IPS-NIHi11 (cell line): ENCODE measurements at places on chromosomes 13 and 19.

- no peak for DNase-seq
These were observed 202.9 kb upstream of the KLHL1 start for GRCh38 chr13:70311191-70311590.

GRCh38 chr13:79194727-79195126 lies 211.3 kb downstream of the RBM26 start:
- DNase-seq = no peak

- no peak for DNase-seq
These were observed 19.1 kb downstream of the TMEM150B start for GRCh38 chr19:55305983-55306562.

DNA sequence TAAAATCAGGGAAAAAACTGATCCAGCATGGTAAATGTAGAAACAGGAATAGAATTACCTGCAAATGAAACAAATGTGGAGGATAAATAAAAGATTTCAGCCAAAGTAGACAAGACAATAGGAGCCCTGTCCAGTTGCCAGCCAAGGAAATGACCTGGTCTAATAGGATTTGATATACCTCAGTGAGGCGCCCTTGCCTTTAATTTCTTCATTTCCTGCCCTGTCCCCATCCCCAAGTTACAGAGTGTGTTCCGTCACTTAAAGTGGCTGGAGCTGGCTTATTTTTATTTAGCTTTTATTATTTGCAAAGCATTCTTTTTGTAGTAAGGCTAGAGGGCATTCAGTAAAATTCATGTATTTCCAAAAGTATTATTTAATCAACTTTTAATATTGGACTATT lies 1022.0 kb downstream of the EFNB2 start:
- no peak for DNase-seq

DNA sequence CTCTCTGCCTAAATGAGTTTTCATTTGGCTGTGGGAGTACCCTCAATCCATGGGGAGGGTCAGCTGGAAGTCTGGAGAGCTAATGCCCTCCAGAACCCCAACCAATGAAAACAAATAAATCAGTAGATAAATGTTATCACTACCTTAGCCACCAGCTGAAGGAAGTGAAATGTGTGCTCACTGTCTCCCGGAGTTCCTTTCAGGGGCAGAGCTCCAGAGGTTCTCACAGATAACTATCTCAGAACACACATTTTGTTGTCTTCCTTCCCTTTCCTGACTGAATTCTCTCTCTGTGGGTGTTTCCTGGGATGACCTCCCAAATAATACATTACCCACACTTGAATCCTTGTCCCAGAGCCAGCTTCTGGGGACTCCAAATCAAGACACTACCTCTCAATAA lies 779.6 kb downstream of the DIAPH3 start:
- no peak for DNase-seq

- no peak for DNase-seq
These were observed 79.5 kb downstream of the GPR12 start for GRCh38 chr13:26681036-26681435.

- no peak for DNase-seq
These were observed 292.9 kb downstream of the SPRY2 start for GRCh38 chr13:80048030-80048429.

- DNase-seq = no peak
These were observed 1.2 kb downstream of the ZFP36 start for GRCh38 chr19:39407660-39408391.

GRCh38 chr13:32447894-32448623 lies 20.1 kb upstream of the N4BP2L1 start:
- no peak for DNase-seq
